ENCODE measurements at places on chromosomes 13 and 19.
A peak's percentile ranks its signal among the peaks of the same experiment; 100 is the strongest.

- DNase-seq, result no peak
Observed at GRCh38 chr13:51827254-51827653, 17.7 kb downstream of the TMEM272 start.

- no peak for DNase-seq
Observed at GRCh38 chr19:14435320-14436050, 2.4 kb downstream of the PKN1 start.

DNA sequence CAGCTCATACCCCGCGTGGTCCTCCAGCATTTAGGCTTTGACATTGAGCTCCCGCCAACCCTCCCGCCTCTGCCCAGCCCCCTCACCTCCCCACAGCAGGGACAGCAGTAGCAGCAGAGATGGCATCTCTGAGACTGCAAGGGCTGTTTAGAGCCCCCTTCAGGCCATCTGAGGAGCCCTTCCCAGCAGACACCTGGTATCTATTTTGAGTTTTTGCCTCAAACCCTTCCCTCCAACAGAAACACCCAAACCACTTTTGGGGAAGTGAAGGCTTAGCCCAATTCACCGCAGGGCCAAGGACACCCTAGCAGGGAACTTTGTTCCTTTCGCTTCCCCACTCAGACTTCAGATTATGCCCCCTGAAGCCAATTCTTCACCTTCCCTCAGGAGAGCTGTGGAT lies 6.3 kb upstream of the ZNF175 start:
- no peak for DNase-seq

GRCh38 chr19:51783372-51783771 lies 11.6 kb upstream of the FPR3 start:
- no peak for DNase-seq

DNA sequence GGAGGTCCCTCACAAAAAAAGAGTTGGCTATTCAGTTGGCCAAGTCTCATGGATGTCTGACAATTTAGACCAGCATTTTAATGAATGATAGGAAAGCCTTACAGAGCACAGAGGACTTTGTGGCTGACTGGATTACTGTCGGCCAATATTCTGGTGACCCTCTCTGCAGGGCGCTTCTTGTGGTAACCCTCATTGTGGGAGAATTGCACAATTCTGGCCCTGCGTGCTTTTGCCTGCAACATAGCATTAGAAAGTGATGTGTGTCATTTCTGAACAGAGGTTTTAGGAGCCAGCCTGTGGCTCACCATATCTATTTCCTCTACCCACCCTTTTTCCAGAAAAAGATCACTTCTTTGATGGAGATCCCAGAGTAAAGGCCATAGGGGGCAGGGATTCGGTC lies 71.4 kb downstream of the EFNB2 start:
- DNase-seq, result no peak

- peak; percentile 60 for DNase-seq
Observed at GRCh38 chr13:90084684-90085290, 1262.7 kb upstream of the MIR17HG start.

GRCh38 chr13:111043575-111043982 lies 71.5 kb upstream of the ARHGEF7 start:
- no peak for DNase-seq

DNA sequence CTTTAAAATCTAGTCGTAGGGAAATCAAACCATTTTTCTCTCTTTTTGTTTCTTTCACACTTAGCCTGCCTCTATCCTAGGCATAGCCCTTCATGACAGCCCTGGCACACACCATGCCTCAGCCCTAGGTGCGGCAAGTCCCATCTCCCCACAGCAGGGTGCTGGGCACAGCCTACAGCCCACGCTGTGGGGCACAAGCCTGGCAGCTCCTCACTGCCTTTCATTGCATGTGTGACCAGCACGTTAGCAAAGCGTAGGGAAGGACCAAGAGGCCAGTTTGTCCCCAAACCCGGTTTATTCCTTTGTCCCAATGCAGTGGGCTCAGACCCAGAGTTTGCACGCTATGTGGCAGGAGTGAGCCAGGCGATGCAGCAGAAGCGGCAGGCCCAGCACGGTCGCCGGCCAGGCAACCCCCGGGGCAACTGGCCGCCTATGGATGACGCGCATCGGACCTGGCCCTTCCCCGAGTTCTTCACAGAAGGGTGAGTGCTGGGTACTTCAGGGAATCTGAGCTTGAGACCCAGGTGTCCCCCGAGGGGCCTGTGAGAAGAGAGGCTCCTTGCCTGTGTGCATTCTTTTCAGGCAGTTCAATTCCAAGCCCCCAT lies 17.3 kb upstream of the GPI start:
- no peak for DNase-seq

DNA sequence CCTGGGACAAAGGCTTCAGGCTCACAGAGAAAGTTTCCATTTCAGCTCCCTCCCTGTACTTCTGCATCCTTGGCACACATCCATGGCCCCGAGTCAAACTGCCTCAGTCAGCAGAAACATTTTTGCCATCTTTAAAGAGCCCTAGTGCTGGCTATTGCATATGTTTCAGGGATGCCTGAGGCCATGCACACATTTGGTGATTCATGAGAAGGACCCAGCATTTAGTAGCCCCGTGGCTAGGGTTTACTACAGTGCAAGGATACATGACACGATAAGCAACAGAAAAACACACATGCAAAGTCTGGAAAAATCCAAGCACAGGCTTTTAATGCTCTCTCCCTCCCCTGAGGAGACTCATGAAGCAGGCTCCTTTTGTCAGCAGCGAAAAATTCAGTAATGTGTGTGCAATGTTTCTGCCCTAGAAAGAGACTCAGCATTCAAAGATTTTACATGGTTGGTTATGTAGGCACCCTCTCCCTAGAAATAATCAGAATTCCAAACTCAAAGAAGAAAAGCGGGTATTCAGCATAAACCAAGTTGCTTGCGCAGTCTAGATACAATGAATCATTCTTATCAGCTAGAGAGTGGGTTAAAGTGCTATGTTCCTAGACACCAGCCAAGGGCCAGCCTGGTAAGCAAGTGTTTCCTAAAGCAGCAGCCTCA lies 17.6 kb downstream of the ACOD1 start:
- peak; percentile 54 for DNase-seq

DNA sequence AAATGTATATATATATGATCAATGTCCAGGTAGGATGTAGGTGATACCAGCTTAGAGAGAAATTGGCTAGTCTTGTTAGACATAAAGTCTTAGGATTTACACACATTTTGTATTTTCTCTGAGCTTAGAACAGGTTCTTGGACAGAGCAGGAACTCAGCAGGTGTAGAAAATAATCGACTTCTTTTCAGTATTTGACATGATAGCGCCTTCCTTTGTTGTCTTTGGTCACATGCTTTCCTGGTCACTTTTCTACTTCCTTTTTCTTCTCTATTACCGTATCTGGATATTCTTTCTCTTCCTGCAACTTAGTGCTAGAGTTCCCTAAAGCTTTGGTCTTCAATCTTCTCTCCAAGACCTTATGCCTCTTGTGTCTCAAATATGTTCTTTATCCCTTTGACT lies 107.4 kb downstream of the LRCH1 start:
- no peak for DNase-seq

DNA sequence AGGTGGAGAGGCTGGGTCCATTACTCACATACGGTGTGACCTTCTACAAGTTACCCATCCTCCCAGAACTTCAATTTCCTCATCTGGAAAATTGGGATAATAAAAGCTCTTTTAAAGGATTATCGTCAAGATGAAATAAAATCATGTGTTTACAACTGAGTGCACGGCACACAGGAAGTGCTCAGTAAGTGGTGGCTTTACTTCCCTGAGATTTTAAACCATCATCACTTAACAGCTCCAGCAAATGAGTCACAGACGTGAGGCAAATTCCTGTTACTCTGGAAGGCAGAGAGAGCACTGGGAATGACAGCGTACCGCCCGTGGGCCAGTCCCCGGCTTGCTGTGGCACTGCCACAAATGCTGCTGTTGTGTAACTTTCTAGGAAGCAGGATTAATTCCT lies 64.1 kb downstream of the MRPL57 start:
- peak; percentile 34 for DNase-seq

- DNase-seq, result no peak
Observed at GRCh38 chr13:60075850-60076249, 87.9 kb downstream of the DIAPH3 start.

GRCh38 chr19:4199699-4200293 lies 17.3 kb downstream of the ANKRD24 start:
- DNase-seq, result no peak

GRCh38 chr13:101394605-101395004 lies 21.7 kb downstream of the NALCN start:
- no peak for DNase-seq

- DNase-seq, result no peak
Observed at GRCh38 chr13:30957258-30957943, 24.9 kb downstream of the TEX26 start.

- DNase-seq, result no peak
Observed at GRCh38 chr19:36604656-36605100, 435 bp upstream of the ZNF382 start.

GRCh38 chr13:69796256-69796655 lies 311.4 kb upstream of the ATXN8OS start:
- no peak for DNase-seq

DNA sequence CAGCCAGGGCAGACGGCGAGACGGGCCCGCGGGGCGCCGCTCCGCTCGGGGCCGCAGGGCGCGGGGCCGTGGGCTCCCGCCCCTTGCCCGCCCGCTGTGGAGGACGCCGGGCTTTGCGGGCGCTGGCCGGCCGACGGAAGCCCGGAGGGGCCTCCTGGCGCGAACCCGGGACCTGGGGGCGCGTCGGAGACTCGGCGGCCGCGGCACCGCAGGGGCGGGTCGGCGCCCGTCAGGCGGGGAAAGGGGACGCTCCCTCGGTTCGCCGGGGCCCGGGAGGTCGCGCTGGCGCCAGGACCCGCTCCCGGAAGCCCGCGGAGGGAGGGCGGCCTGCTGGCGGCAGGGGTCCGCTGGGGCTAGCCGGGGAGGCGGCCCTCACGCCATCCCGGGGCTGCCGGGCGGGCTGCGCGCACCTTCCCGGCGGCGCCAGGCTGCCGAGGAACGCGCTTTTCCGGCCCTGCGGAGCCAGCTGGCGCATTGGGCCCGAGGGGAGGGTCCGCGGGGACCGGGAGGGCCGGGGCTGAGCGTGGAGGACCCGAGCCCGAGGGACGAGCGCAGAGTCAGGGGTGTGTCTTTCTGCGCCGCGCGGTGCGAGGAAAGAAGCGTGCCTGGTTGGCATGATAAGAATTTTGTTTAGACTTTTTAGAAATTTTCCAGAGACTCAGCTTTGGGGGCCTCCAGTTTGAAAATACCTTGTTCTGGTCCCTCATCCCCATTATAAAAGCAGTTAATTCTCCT lies 511 bp downstream of the GARRE1 start:
- no peak for DNase-seq

- DNase-seq, result no peak
Observed at GRCh38 chr19:7069904-7070226, 362 bp downstream of the ZNF557 start.

DNA sequence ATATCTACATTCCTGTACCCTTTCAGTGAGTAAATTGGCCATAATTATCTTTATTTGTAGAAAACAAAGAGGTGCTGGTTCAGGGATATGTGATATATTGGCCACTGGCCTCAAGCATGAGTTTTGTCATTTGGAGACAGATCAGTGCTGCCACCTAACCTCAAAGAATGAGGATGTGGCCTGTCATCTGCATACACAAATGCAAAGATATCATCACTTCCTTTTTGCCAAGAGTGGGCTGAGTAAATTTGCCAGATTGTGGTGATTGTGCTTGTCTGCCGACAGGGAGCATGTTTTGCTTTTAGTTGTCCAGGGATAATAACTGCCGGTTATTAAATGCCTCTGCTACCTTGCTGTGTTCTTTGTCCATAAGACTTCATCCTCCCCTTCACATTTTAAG lies 44.2 kb downstream of the WASF3 start:
- no peak for DNase-seq

DNA sequence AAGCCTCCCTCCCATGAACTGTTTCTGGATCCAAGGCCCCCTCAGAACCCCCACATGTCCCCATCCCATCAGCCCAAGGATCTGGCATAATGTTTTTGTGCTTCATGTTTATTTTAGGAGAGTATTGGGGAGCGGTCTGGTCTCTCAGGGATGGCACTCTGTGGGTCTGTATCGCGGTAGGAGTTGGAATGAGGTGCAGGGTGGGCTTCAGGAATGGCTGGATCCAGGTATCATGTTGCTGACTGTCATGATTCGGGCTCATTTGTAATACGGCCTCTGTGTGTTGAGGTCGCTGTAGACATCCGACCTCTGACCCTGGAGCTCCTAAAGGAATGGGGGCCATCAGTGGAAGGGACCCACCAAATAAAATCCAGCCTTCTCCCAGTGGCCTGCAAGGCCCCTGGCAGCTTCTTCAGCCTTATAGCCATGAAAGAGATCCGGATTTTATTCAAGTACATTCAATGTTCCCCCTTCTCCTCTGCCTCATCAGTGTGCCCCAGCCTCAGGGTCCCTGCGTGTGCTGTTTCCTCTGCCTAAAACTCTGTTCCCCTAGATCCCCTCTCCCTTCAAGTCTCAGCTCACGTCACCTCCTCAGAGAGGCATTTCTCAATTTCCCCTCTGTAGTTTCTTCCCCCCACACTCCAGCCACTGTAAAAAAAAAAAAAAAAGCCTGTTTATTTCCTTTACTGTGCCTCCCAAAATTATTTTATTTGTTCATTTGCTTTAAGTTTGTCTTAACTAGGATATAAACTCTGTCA lies 2.2 kb downstream of the HCST start:
- DNase-seq, result no peak

GRCh38 chr19:52981329-52981728 lies 18.6 kb upstream of the ZNF816 start:
- no peak for DNase-seq

DNA sequence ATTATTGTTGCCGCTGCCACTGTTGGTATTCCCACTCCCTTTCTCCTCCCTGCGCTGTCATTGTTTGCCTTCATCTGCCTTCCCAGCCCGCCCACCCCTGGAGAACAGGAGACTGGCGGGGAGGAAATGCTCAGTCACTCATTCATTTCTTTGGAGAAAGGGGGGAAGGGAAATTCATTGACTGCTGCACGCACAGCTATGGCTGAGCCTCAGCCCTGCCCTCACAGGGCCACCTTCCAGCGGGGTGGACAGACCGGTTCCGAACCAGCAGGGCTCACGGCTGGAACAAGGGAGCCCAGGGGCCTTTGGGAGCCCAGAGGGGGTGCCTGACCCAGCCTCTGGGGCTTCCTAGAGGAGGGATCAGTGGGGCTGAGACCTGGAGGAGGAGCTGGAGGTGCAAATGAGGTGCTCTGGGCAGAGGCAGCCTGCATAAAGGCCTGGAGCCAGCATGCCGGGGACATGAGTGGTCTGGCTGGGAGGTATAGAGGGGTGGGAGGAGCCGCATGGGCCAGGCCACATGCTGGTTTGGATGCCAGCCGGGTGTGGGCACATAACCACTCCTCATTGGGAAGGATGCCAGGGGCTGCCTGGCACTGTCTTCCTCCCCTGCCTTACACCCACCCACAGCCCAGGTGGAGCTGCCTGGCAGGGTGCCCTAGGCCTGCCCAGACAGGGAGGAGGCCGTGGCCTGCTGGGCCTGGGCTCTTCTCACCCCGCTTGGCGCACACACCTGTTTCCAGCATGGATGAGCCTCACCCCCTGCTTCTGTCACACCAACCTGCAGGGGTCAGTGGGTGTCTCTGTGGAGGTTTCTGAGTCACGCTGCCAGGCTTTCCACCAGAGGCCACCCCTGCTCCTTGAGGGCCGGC lies 26.8 kb downstream of the PPP5C start:
- DNase-seq, result no peak

All from fibroblast of skin of left biceps (primary cell).